Stimulated activated CD4-positive, alpha-beta T cell treated with anti-CD3 and anti-CD28 coated beads, Interleukin-1b, Interleukin-23, amount 100 ng/mL, for 1 hour (primary cell): ENCODE measurements at places on chromosomes 12 and 14.

- no peak for DNase-seq
Measured at GRCh38 chr12:56694161-56694560, 6.1 kb upstream of the PTGES3 start.

- no peak for DNase-seq
Measured at GRCh38 chr12:46468160-46468559, 95.6 kb upstream of the SLC38A2 start.

GRCh38 chr12:65886996-65887395 lies 62.7 kb downstream of the HMGA2 start:
- no peak for DNase-seq

GRCh38 chr12:15322164-15323061 lies at the start of gene PTPRO:
PTPRO (plus strand) TSS chr12:15322508.
- no peak for DNase-seq

DNA sequence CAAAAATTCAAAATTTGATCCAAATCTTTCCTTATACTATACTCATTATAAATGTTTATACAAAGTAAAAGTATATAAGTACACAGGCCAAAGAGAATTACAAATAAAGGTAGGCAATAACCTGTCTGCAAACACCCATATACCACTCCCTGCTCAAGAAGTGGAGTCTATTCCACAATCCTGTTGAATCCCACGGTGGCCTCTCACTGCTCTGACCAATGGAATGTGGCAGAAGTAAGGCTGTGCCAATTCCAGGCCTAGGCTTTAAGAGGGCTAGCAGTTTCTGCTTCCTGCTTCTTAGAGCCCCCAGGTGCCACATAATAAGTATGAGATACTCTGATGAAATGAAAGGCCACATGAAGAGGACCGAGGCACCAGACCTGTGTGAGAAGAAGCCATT lies 79.8 kb upstream of the CFL2 start:
- no peak for DNase-seq
